DMS53 (cell line): ENCODE measurements at places on chromosomes 12 and 14.
A peak's percentile ranks its signal among the peaks of the same experiment; 100 is the strongest.

- DNase-seq, result peak; percentile 82
Measured at GRCh38 chr12:23947395-23947794, 2.1 kb downstream of the SOX5 start.

- DNase-seq, result peak; percentile 30
Measured at GRCh38 chr14:26286913-26287205, 311.0 kb downstream of the NOVA1 start.

GRCh38 chr14:58899317-58899713 lies 261.6 kb downstream of the DACT1 start:
- no peak for DNase-seq

DNA sequence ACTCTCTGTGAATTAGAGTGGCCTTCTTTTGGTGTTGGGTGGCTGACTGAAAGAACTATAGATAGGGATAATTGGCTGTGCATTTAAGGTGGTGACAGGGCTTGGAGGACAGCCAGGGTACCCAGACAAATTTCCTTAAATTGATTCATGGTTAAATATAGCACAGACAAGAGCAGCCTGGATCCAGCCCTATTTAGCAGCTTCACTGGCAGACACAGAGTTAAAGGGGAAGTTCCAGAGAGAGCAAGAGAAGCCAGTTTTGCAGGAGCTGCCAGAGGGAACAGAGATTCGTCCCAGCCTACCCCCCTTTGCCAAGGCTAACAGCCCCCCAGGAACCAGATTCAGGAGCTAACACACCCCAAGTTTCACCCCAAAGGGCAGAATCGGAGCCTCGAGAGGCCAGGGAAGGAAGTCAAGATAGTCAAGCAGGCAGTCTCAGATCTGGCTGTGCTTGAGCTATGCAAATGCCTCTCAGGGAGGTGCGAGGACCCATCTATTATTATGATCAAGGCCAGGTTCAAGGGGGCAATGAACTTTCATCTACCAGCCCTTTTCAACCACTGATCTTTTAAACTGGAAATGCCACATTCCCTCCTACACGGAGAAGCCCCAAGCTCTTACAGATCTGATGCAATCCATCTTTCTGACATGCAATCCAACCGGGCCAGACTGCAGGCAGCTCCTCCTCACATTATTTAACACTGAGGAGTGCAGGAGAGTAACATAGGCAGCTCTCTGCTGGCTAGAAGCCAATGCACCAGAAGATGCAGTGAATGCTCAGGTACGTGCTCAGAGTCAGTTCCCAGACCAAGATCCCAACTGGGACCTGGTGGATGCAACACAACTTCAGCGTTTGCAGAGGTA lies 58.2 kb downstream of the DHRS2 start:
- peak; percentile 49 for DNase-seq

DNA sequence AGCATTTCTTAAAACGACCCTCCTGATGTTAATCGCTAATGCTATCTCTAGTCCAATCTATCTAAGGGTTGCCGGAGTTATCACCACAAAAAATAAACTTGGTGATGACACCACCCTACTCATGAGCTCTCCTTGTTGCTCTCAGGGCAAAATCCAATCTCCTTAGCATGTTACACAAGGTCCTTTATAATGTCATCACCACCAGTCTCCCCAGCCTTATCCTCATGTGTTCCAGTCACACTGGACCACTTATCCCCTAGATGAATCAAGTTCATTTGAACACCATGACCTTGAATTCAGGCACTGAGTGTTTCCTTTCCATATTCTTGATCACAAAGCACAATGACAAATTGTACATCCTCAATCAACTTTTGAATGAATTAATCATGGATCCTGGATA lies 19.0 kb upstream of the DRAM1 start:
- DNase-seq, result no peak

- DNase-seq, result no peak
Measured at GRCh38 chr12:22635812-22636211, 10.8 kb downstream of the ETNK1 start.

DNA sequence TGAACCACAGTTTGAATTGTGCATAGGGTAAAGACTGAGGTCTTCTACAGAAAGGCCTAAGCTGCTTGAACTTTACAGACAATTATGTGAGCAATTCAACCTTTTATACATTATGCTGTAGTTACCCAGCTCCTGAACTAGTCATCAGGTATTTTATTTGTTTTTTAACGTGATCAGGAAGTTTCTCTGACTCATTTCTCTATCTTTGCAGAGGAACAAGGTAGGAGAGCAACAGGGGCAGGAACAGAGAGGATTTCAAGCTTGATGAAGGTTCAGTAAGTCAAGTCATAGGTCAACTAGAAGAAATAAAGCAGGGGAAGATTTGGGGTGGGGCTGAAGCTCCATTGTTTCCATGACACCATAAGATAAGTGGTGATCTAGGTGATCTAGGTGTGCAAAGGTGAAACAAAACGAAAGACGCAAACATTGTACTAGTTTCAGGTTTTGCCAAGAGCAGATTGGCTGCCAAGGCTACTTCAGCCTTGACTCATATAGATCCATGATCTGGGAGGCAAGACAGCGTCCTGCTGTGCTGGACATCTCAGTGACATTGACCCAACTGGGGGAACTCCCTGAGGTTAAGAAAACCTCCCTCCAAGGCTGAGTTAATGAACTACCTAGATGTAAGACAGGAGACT lies 198.1 kb downstream of the DAD1 start:
- no peak for DNase-seq

DNA sequence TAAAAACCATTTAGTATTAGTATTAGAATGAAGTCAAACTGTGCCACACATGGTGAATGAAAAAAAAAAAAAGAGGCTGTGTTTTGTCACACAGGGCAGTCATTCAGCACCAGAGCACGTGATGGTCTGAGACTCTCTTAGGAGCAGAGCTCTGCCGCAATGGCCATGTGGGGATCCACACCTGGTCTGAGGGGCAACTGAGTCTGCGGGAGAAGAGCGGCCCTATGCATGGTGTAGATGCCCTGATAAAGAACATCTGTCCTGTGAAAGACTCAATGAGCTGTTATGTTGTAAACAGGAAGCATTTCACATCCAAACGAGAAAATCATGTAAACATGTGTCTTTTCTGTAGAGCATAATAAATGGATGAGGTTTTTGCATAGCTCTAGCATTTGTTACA lies 12.2 kb upstream of the BDKRB1 start:
- DNase-seq, result no peak

GRCh38 chr14:64201296-64201695 lies 92.9 kb downstream of the ESR2 start:
- no peak for DNase-seq

DNA sequence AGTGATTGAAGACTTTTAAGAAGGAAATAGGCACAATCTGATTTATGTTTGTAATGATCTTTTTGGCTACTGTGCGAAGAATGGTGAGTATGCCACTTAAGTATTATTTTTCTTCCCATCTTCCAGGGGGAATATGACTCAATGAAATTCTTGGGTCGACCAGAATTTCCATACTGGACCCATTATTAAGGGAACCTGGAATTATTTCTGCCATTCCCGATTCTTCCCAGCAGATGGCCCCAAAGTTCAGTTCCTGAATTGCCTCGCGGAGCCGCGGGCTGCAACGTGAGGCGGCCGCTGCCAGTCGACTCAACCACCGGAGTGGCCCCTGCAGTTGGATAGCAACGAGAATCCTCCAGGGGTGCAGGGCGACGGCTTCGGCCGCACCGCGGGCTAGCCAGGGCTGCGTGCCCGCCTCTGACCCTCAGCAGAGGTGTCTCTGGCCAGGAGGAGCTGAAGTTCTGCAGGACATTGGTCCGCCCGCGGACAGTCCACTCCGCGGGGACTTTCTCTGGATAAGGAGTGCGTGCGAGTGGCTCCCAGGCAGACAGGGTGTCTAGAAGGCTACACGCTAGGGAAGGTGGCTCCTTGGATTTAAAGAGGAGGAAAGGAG lies 628 bp upstream of the TSHR start:
- DNase-seq, result peak; percentile 86

DNA sequence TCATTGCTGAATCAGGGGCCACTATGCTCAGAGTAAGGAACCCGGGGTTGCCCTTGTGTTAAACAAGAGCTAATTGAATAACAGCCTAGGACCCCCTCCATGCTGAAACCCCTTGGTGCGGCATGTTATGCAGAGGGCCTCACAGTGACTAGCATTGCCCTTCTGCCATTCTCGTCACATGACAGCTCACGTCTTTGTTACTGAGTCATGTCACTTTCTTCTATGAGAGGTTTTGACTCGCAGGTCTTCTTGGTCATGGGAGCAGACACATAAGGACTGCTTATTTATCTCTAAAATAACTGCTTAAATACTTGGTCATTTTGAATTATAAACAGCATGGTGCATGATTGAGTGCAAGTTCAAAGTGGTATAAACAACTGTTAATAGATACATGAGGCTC lies 24.9 kb downstream of the TCTN1 start:
- DNase-seq, result no peak

DNA sequence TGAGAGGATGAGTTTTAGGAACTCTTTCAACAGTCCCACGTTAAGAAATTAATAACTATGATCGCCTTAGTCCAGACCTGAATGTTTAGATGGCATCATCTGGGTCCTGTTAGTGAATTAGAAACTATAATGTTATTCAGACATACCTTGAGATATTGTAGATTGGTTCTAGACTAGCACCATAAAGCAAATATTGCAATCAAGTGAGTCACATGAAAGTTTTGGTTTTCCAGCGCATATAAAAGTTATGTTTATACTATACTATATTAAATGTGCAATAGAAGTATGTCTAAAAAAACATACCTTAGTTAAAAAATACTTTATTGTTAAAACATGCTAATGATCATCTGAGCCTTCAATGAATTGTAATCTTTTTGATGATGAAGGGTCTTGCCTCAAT lies 106.6 kb upstream of the ATP2B1 start:
- no peak for DNase-seq
